ENCODE measurements at places on chromosomes 5 and 9. TPM values are rescaled to one million over a fixed set of nuclear protein-coding genes. Genes with fewer than 3 reads are reported as not detected.

- peak; percentile 93 for DNase-seq
Measured at GRCh38 chr9:85172001-85172978, 502.8 kb downstream of the NTRK2 start.

DNA sequence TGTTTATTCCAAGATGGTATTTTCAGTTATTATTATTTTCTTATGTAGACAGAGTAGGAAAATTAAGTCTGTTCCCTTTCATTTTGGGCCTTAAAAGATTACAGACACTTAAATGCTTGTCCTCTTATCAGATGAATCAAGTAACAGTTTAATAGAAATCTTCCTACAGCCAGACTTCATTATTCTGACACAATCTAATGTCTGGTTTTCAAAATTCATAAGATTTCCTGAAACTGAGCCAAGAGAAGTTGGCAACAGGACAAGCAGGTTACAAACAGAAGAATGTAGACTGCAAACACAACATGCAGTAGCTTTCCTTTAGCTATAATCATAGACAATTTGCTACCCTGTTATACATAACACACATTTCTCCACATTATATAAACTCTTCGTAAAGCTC, 130.5 kb downstream of the FBXL17 start:
- no peak for DNase-seq

GRCh38 chr9:1404940-1405339, 354.8 kb downstream of the DMRT2 start:
- DNase-seq: no peak

- DNase-seq: no peak
Measured at GRCh38 chr9:97276310-97276852, 31.1 kb upstream of the CCDC180 start.

- DNase-seq: peak; percentile 55
Measured at GRCh38 chr9:125634040-125634717, 72.8 kb downstream of the MAPKAP1 start.

GRCh38 chr9:88828018-88828417, 163.2 kb upstream of the S1PR3 start:
- DNase-seq: no peak

DNA sequence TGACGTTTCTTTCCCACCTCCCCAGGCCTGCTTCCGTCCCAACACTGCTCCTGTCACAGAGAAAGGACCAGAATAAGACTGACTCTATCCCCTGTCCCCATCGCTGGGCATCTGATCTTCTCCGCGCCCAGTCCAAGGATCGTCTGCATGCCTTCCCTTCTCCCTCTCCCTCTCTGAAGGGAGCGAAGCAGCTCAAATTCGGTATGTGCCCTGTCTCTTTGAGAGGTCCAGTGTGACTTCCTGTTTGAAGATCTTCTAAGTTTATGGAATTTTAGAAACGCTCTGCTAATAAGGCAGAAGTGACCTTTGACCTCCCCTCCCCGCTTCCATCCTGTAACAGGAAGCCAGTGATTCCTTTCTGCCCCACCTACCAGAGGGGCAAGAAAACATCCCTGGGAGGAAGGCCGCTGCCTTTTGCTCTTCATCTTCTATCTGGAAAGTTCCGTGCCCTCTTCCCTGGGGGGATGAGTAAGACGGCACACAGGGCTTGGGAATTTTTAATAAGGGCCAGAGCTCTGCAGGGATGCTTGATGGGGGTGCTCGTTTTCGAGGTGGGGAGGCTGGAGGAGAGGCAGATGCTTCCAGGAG, 40.7 kb upstream of the RNU6ATAC start:
- DNase-seq: no peak

- no peak for DNase-seq
Measured at GRCh38 chr5:118295045-118295444, 693.3 kb downstream of the DTWD2 start.

DNA sequence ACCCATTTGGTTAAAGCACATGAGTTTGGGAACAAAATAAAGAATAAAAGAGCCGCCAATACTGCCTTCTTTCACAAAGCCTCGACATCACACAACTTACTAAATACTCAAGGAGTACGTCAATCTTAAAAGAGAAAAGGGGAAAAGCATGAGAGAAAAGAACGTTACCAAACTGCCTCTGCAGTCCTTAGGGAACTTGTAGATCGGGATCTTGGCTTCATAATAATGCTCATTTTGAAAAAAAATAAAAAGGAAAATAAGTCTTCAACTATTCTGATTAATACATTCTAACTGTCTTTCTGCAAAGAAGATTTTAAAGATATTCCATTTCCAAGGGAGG, 618.4 kb downstream of the PDE4D start:
- DNase-seq: no peak

GRCh38 chr9:90169490-90169889, 473.1 kb downstream of the DIRAS2 start:
- DNase-seq: no peak

DNA sequence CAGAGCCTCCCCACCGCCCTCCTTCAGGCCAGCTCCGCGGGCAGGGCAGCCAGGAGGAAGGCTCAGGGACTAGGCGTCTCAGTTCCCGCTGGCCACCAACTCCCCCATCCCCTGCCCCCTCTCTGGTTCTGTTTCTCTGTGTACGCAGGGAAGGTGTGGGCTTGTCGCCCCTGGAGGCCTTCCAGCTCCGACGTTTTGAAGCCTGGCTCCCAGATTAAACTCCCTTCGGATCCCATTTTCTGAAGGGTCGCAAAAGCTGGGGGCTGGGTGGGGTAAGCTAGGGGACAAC, 346 bp downstream of the ATOX1 start:
- DNase-seq: no peak

DNA sequence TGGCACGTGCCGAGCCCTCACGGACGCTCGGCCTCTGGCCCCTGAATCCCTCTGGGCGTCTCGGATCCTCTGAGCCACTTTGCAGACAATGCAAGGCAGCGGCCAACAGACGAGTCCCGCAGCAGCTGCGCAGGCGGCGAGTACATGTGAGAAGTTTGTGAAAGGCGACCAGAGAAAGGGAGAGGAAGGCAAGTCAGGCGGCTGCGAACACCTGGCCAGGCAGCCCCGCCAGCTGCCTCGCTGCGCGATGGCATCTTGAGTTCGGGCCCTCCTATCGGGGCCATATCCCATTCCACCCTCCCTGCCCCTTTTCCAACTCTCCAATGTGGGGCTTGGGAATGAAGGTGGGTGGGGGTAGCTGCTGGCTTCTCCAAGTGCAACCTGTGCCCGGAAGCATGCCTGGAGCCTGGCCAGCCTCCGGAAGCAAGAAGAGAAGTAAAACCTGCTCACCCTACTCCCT, 4.5 kb upstream of the POU4F3 start:
- DNase-seq: no peak

GRCh38 chr5:168291964-168292785, 730 bp downstream of the WWC1 start:
- DNase-seq: no peak

GRCh38 chr5:133331941-133332340, 280.1 kb downstream of the HSPA4 start:
- DNase-seq: no peak

DNA sequence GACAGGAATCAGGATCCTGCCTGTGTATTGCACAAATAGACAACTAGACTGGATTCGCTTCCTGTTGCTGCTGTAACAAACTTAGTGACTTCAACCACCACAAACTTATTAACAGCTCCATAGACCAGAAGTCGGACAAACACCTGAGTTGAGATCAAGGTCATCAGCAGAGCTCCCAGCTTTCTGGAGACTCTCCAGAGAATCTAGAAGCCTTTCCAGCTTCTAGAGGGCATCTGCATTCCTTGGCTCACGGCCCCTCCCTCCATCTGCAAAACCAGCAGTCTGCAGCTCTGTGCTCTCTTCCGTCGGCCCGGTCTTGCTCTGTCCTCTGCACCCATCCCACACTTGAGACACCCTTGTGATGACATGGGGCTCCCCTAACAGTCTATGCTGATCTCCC, 99.1 kb downstream of the KCNT1 start:
- no peak for DNase-seq

DNA sequence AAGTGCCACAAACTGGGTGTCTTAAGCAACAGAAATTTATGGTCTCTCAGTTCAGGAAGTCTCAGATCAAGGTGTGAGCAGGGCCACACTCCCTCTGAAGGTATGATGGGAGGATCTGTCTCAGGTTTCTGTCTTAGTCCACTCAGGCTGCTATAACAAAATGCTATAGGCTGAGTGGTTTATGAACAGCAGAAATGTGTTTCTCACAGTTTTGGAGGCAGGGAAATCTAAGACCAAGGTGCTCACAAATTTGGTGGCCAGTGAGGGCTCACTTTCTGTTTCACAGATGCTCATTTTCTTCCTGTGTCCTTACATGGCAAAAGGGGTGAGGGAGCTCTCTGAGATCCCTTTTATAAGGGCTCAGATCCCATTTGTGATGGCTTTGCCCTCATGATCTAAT, 281.4 kb downstream of the CWC27 start:
- DNase-seq: no peak

- DNase-seq: no peak
Measured at GRCh38 chr5:56100439-56101176, 105.8 kb upstream of the IL6ST start.

DNA sequence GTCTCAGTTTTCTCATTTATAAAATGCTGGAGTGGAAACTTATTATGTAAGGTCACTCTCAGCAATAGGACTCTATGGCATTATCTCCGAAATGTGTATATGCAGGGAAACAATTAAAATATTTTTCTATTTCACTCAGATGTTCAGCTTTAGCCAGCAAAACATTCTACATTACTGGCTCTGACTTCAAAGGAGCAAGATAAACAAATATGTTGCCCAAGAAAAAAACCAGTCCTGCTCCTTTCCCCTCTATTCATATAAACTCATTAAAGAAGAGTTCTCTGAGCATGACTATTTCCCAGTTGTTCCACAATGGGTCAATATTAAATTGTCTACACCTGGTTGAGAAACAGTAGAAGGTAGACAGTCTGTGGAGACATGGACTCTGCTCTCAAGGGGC, 155.0 kb downstream of the NPR3 start:
- DNase-seq: no peak

DNA sequence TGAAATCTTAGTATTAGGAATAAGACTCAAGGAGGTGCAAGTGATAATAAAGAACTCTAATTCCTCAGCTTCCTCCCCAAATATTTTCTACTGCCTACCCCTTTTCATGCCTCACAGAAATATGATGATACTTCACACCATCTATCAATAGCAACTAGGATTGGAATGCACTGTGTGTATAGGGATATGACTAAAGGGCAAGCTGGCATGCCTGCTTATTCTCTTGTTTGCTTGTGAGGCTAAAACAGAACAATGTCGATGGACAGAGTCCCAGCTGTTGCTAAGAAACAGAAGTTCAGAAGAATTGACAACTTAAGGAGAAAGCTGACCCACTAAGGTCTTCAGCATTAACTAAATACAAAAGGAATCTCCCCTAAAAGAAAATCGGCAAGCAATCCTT, 9.7 kb upstream of the CHD1 start:
- peak; percentile 25 for DNase-seq

DNA sequence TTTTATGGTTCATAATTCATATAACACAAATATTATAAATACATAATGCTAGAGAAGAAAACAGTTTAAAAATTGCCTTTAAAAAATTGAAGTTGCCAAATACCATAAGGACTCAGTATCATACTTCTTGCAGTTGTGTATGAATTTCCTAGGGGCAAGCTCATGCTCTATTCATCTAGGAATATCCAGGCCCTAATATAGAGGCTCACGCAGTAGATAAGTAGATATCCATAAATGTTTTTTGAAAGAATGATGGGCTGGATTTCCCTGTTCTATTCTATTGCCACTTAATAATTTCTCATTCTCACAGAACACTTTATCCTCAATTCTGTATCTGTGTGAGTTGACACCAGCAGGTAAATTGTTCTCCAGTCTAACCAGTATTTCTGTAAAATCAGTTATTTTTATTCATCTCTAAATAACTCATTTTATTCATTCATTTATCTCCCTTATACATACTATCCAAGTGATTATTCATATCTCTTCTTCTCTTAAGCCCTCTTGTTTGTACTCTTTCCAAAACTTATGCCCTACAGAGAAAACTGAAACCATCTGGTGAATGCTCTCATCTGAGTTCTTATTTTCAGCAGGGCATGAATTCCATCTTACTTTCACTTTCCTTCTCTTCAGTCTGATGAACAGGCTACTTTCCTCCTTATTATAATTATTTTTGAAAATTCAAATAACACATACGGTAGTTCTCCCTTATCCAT, 97.1 kb downstream of the SLC44A1 start:
- DNase-seq: no peak

DNA sequence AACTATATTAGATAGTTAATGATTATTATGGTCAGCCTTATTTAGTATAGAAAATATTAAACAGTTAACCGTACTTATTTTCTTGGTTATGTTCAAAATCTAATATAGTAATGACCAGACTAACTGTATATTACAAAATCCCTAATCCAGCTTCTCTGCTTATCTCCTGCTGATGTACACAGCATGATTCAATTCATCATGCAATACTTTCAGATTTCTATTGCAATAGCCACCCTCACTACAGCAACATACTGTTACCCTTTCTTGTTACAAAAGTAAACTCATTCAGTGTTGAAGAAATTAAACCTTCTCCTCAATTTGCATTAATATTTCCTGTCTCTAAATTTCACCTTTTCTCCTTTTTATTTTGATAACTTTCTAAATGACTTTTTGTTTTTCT, 1375.0 kb upstream of the NUDT12 start:
- DNase-seq: no peak

DNA sequence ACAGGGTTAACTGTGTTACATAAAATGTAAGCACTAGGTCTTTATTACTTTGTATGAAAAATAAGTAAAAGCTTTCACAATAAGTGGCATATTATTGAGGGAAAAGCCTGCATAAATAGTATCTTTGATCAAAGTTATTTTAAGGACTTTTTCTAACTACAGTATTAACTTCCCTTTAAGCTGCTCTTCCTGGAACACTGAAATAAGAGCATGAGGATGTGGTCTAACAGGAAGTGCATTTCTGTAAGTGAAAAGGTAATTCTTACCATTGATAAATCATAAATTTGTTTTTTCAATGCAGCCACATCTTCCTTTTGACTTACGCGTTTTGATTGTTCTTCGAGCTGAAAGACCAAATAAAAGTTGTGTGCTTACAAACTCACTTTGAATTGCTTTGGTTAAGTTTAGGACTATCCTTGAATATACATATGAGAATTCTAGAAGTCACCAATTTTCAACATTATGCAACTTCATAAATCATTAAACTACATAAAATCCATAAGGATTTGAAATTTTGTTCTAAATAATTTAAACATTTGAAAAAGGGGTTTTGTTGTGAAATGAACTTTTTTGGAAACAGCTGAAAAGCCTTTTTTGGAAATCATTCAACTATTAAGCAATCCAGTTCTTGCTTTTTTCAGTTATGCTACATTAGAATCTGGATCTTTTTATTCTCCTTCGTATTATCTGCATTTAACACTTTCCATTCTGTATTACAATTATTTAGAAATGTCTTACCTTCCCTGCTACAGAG, 50.6 kb downstream of the RASEF start:
- DNase-seq: no peak

PHF24 gene
- under 0.01 TPM for total RNA-seq

RRAGA gene
- total RNA-seq: 87.5 TPM

IFNB1 gene
- total RNA-seq: not detected

SV2C gene
- total RNA-seq: under 0.01 TPM

HAVCR2 gene
- total RNA-seq: 0.17 TPM

NIPBL gene
- 25.0 TPM for total RNA-seq

SLC4A9 gene
- total RNA-seq: under 0.01 TPM

CCL28 gene
- total RNA-seq: 10.7 TPM

NEUROG1 gene
- total RNA-seq: not detected

PCDHA10 gene
- total RNA-seq: 0.08 TPM
